ENCODE measurements at places on chromosomes 3 and 15. TPM values are rescaled to one million over a fixed set of nuclear protein-coding genes. Genes with fewer than 3 reads are reported as not detected.

Gene TTC21A
- 10.5 TPM for polyA plus RNA-seq

Gene SLC2A2
- not detected for polyA plus RNA-seq

Gene CPLX3
- 0.10 TPM for polyA plus RNA-seq

Gene TRNT1
- 44.2 TPM for polyA plus RNA-seq

Gene CLSTN2
- 0.93 TPM for polyA plus RNA-seq

Gene TWF2
- polyA plus RNA-seq, result 33.8 TPM

Gene PLSCR2
- polyA plus RNA-seq, result 0.78 TPM

Gene CFAP161
- polyA plus RNA-seq, result 6.3 TPM

Gene COL8A1
- polyA plus RNA-seq, result 3.4 TPM

Gene C3orf85
- polyA plus RNA-seq, result not detected

Gene RBPMS2
- polyA plus RNA-seq, result 8.8 TPM

Gene ACOX2
- polyA plus RNA-seq, result 44.2 TPM

Gene LSM3
- 13.4 TPM for polyA plus RNA-seq

Gene PLSCR5
- polyA plus RNA-seq, result 0.17 TPM

Gene WNT5A
- polyA plus RNA-seq, result 24.0 TPM

Gene RASL12
- 131 TPM for polyA plus RNA-seq

Gene ZNF660
- polyA plus RNA-seq, result 18.2 TPM

Gene CLDN11
- 9.7 TPM for polyA plus RNA-seq
